ENCODE measurements at places on chromosomes 13 and 19. TPM values are rescaled to one million over a fixed set of nuclear protein-coding genes. Genes with fewer than 3 reads are reported as not detected.

The SH2D3A gene
- total RNA-seq = 12.2 TPM

DNA sequence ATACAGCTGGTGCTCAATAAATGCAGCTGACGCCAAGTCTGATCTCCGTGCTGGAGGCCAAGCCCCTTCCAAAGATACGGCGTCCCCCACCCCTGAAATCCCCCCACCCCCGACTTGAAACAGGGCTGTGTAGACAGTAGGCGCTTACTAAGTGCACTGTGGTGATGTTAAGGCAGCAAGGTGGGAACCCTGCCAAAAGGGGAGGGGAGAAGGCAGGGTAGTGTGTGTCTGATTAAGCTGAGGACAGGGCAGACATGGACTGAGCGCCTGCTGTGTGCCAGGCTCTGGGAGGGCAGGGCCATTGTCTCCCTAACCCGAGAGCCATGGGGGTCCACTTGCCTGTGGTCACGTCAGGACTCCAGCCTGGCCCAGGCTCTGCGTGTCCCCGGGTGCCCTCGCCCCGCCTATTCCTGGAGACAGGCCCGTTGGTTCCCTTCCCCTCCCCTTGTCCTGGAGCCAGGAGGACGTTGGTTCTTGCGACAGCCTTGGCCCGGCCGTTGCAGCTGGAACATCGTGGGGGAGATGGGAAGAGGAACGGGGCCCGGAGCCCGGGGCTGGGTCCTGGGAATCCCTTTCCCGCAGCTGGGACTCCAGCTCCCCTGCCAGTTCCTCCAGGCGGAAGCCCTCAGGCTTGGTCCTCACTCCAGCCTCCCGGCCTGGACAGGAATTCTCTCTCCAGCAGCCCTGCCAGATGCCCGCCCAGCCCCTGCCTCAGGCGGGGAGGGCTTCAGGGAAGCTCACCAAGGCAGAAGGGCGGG, 1.7 kb upstream of the ELANE start:
- DNase-seq = no peak

The BEST2 gene
- total RNA-seq = not detected

DNA sequence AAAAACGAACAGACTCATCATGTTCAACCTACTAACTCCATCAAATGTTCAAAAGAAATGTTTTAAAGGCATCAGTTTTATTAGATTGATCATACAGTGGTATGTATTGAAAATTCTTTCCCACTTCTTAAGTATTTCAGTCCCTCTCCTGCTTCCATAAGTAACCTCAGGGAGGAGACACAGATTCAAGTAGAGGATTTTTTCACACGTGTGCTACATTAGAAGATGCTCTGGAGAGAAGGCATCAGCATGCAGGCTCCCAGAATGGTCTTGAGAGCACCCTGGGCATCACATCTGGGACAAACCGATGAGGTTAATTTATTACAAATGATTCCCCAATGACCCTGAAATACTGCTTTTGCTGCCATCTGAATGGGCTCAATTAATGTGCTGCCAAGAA, 3.6 kb downstream of the GPR12 start:
- peak; percentile 36 for DNase-seq

DNA sequence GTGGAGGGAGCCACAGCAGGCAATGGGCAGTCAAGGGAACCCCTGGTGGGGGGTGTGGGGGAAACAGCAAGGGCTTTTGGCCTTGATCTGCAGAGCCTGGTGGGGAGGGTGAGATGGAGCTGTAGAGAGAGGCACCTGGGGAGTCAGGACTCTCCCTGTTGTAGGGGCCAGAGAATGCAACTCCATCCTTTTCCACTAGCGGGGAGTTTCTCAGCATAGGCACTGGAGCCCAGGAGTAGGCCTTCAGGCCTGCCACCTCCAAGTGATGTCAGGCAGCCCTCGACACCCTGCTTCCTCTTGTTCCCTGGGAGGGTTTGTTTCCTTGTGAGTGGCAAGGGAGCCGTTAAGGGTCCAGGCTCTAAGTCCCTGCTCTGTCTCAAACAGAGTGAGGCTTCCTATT, 25.0 kb downstream of the MEGF8 start:
- DNase-seq = no peak

GRCh38 chr19:2782329-2782935, 641 bp downstream of the SGTA start:
- no peak for DNase-seq

The NLRP5 gene
- total RNA-seq = not detected

- peak; percentile 44 for DNase-seq
Measured at GRCh38 chr19:18202778-18203407, 949 bp downstream of the RAB3A start.

The EIF3K gene
- total RNA-seq = 451 TPM

DNA sequence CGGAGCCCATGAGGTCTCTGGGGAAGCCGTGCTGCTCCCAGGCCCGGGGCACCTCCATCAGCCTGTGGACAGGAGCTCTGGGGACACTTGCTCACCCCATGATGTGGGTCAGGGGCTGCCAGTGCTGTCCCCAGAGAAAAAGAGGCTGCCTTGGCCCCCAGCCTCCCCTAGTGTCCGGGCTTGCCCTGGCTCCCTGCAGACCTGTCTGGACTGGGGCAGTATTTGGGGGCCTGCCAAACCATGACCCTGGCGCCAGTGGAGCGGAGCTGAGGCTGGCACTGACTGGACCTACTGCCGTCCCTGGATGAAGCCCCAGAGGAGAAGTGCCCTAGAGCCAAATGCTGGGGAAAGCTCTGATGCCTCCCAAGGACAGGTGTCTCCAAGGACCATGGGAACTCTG, 30.4 kb downstream of the ELAVL1 start:
- peak; percentile 94 for DNase-seq

GRCh38 chr19:18171605-18172327, 1.8 kb upstream of the IFI30 start:
- no peak for DNase-seq

DNA sequence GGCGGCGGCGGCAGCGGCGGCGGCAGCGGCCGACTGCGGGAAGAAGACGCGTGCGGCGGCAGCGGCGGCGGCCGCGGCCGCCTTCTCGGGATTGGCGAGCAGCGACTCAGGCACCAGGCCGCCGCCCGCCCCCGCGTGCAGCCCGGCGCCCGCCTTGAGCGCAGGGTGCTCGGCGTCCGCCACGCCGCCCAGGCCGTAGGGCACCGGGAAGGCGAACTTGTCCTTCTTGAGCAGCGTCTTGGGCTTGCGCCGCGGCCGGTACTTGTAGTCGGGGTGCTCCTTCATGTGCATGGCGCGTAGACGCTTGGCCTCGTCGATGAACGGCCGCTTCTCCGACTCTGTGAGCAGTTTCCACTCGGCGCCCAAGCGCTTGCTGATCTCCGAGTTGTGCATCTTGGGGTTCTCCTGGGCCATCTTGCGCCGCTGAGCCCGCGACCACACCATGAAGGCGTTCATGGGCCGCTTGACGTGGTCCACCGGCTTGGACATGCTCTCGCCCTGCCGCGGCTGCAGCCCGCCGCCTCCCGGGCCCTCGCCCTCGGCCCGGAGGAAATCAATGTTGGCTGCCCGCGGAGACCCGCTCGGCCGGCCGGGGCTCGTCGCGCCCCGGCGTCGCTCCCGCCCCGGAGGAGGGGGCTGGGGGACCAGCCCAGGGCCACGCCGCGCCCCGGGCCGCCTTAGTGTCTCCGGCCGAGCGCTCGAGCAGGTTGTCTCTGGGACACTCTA, 621 bp downstream of the SOX21 start:
- DNase-seq = no peak

The MATK gene
- total RNA-seq = 18.5 TPM

Data from G401 (cell line).